ENCODE measurements at places on chromosomes 5 and 9.

DNA sequence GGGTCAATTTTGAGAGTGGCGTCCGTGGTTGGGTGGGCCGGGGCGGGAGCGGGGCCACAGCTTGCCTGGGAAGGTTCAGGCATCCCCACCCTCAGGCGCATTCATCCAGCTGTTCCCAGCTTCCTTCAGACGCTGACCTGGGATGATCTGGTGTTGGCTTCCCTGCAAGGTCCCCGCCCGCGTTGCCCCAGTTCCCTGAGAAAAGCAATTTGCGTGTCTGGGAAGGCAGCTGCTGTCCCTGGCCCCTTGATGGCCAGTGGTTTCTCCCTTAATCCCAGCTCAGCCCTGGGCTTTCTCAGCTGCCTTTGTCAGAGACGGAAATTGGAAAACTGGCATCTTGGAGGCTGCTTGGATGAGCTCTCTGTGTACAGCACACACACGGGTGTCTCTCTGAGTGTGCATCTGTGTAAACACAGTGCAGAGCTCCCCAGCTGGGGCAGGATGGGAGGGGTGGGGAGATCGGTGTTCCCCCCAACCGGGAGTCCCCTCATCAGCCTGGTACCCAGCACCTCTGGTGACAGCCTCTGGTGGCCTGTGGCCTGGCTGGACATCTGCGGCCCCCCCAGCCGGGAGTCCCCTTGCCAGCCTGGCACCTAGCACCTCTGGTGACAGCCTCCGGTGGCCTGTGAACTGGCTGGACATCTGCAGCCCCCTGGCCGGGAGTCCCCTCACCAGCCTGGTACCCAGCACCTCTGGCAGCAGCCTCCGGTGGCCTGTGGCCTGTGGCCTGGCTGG, 94.0 kb downstream of the COL5A1 start:
- DNase-seq: no peak

GRCh38 chr5:160359816-160360215, 10.6 kb downstream of the C1QTNF2 start:
- DNase-seq: no peak

- DNase-seq: no peak
These were observed 281.0 kb upstream of the TNC start for GRCh38 chr9:115398996-115399395.

DNA sequence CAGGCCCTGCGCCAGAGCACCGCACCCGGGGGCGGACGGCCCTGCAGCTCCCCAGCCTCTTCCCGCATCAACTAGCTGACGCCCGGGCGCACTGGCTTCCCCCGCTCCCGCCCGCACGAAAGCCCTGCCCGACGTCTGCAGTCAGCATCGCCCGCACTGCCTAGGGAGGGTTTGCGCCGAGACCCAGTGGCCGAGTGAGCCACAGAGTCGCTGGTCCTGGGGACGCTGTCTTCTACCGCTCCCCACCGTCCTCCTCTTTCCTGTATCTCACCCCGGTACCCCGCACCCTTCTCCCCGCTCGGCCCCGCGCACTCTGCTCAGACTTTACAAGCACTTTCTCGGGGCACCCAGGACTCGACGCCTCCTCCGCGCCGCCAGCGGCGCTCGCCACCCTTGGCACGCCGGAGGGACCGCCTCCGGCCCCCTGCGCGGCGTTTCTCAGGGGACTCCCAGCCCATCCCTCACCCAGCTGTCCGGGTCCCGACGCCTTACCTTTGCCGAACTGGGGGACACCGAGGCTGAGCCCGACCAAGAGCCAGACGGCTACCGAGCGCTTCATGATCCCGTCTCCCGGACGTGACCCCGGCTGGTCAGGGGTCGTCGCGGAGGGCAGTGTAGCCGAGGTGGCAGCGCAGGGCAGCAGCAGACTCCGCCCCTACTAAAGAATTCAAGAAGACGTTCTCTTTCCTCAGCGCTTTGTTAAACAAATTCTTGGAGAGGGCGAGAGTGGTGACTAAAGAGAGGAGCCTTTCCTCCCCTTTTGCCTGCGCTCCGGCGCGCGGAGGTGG, 670 bp downstream of the EDIL3 start:
- DNase-seq: no peak

DNA sequence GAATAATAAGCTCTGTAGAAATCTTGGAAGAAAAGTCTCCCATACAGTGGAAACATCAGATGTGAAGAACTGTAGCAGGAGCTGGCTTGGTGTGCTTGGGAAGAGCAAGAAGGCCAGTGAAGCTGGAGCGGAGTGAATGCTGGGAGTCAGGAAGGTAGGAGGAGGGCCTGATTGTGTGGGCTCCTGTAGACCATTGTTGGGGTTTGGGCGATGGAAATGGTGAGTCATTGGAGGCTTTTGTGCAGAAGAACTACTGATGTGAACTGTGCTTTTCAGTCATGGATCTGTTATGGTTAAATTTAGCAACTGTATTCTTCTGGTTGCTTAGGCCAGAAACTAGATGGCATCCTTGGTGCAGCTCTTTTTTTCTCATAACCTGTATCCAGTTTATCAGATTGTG, 2.3 kb downstream of the ICE1 start:
- DNase-seq: no peak

- no peak for DNase-seq
These were observed 84.8 kb downstream of the SLC25A46 start for GRCh38 chr5:110823571-110823970.

GRCh38 chr9:35681341-35682002, 7.7 kb downstream of the CA9 start:
- DNase-seq: no peak

- DNase-seq: no peak
These were observed 8.3 kb downstream of the GRIN1 start for GRCh38 chr9:137147091-137147792.

DNA sequence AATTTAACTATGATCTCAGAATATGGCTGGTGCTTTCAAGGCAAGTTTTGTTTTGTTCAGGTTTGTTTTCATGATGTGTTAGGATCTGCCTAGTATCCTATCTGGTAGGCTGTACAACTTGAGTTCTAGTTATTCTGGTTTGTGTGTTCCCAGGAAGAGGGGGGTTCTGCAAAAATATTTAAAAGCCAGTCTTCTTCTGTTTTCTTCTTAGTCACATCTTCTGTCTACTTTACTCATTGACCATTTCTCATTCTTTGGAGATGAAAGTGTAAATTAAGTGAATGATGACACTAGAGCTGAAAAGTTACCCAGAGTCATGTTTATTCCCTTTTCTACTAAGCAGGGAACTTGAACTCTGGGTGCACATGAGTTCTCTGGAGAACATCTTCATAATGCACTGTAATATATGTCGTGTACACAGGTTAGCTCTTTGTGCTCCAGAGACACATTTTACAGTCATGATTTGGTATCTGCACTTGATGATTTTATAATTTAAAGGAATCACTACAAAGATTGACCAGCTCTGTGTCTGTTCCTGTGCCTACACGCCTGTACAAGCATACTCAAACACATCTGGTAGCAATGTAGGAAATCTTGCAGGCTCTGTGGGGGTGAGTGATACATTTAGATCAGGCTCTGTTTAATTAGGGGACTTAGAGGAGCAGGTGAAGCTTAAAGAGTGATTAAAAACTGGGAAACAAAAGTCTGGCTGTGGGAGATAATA, 5.0 kb downstream of the SMAD5 start:
- no peak for DNase-seq

DNA sequence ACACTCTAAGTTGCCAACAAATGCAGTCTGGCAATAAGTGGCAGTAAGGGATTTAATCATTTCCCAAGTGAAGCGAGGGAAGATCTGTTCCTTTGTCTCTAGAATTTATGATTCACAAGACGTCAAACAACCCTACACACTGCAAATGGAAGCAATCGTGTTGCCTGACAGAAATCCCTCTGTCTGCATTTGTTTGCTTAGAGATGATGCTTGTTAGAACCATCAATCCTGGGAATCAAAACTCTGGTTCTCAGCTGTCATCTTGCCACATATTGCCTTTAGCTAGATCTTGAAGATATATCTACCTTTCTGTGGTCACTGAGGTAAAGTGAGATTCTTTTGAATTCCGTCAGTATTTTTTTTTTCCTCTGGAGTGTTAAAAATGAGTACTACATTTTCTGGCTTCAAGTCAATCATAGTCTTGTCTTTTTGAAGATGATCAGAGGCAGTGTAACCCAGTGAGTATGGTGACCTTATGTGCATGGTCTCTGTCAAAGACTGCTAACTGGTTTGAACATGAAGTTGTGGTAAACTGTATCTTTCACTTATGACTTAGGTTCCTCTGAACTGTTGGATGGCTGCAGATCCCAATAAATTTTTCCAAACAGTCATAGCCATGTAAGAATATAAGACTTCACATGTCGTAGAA, 106.4 kb upstream of the STARD4 start:
- DNase-seq: no peak

- no peak for DNase-seq
These were observed 32.8 kb downstream of the PLAC8L1 start for GRCh38 chr5:146072595-146072994.

GRCh38 chr9:115032296-115032695, 85.7 kb downstream of the TNC start:
- DNase-seq: no peak

DNA sequence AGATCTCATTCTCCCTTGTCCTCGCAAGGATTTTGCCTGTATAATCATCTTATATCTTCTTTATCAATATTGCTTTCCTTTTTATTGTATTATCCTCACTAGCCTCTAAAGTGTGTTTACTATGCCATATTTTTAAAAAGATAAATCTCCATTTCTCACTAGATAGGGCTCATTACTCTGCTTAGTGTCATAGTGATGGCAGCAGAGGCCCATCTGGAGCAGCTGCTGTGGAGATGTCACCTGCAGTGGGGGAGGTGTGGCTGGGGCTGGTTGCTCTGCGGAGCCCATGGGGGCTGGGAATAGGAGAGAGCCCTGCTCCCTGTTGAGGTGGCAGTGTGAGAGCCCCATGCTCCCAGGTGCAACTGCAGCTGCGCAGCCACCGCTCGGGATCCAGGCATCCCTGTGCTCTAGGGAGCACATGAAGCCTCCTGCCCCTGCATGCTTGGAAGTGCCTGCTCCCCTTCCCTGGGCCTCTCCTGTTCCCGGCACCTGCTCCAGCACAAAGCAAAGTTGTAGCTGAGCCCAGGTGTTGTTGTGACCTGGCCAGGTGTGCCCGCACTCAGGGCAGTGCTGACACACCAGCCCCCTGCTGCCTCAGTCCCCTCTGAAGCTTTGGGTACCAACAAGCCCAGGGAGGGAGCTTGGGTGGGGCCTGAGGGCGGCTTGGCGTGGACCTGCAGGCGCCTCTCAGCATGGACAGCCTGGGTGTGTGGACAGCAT, 144.6 kb upstream of the MRPS30 start:
- no peak for DNase-seq

GRCh38 chr9:128098297-128099230, 29.0 kb downstream of the PTGES2 start:
- DNase-seq: peak; percentile 21

DNA sequence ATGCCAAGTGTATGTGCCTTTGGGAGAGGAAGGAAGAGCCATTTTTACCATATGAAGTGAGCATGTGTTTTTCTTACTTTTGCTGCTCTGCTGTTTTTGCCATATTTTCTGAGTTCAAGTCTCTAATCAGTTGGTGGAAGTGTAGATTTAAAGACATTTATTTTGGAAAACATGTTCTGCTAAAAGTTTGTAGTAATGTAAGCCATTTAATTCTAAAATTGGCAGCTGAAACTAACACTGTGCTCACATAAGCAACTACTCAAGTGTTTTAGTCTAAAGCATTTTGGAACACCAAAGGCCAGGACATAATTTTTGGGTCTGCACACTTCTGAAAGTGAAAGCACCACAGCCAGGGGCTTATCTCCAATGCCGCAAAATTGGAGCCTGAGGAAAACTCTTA, 363.4 kb upstream of the ZNF608 start:
- DNase-seq: no peak

DNA sequence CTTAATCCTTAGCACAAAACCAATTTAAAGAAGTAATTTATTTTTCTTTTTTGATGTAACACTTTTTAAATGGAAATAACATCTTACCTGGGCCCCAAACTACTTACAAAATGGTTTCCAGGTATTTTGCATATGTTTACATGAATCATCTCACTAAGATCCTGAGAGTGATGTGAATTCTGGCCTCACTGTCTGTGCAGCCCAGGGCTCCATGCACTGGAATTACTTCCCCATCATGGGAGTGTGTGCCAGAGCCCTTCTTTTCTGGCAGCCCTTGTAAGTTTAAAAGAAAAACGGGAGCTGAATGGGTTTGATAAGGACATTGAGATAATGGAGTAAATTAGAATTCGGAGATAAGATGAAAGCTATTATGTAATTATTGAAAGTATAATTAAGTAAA, 12.2 kb upstream of the F2R start:
- no peak for DNase-seq

DNA sequence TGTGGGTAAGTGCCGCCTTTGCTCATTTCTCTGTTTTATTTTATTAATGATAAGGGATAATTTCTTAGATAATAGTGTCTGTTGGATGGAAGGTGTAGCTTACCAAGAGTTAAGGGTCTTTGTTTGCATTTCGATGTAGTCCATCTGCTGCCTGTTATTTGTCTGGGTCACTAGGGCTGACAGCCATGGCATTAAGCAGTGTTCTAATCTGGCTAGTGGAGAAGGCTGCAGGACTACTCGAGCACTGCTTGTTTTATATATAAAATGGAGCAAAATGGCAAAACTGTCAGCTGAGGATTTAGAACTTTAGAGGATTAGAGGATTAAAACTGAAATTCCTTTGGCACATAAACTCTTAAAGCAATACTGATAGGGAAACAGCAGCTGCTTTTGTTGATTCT, 67.5 kb downstream of the C7 start:
- DNase-seq: no peak

DNA sequence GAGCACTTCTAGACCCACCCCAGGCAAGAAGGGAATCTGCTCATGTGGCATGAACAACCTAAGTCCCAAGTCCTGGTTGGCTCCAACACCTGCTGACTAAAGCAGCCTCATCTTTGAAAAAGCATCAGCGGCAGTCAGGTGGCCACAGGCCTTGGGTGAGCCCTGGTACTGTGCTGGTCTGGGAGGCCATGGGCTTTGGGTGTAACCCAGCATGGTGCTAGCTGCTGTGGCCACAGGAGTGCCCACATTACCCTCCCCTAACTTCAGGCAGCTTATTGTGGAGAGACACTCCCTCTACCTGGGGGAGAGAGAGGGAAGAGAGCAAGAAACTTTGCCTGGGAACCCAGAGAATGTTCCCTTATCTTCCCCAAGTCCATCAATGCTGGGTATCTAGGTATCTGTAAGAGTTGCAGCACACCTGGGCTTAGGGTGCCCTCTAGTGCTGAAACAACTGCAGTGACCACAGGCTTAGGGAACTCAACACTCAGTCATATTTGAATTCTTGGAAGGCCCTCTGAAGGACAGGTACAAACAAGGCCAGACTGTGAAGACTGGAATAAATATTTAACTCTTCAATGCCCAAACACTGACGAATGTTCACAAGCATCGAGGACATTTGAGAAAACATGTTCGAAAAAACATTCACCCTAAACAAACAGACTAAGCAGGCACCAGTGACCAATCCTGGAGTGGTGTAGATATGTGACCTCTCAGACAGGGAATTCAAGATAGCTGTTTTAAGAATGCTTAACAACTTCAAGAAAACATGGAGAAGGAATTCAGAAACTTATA, 69.9 kb upstream of the OR2K2 start:
- no peak for DNase-seq

GRCh38 chr5:109987970-109988369, 298.2 kb downstream of the MAN2A1 start:
- DNase-seq: no peak

GRCh38 chr5:54049963-54050362, 260.4 kb downstream of the ARL15 start:
- no peak for DNase-seq

- peak; percentile 34 for DNase-seq
These were observed 139.9 kb downstream of the PIP5K1B start for GRCh38 chr9:68844631-68845612.

Data from NCI-H1930 (cell line).